AG09319 (cell line): ENCODE measurements at places on chromosomes 4 and X.

DNA sequence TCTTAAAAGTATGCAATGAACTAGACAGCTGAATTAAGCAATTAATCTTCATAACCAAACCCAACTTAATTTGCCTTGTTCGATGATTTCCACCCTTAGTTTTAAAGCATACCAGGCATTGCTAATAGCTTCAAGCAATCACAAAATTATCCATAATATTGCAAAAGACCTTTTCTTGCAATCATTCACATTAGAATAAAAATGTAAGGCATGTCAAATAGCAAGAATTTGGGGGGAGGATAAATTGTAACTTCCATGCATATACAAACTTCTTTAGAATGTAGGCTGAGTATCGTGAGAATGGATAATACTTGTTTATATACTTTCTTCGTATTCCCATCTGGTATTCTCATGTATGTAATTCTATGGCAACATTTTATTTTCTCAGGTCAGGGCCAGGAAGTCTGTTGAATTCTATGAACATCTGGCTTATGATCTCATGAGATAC, 28.7 kb upstream of the BMP2K start:
- DNase-seq: peak; percentile 67

GRCh38 chr4:169229571-169230028, 41.2 kb downstream of the SH3RF1 start:
- peak; percentile 93 for DNase-seq

DNA sequence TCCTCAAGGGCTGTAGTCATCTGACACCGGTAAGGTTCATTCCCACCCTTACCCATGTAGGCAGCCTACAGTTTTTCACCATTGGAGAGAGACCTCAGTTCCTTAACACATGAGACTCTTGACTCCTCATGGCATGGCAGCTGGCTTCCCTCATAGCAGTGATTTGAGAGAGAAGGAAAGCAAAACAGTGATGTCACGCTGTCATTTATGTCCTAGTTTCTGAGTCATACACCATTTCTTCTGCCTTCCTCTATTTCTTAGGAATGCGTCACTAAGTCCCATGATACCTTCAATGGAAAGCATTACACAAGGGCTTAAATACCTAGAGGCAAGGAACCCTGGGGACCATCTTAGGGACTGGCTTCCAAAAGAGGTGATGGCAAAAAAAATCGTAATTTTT, 226.1 kb downstream of the SPCS3 start:
- DNase-seq: no peak

DNA sequence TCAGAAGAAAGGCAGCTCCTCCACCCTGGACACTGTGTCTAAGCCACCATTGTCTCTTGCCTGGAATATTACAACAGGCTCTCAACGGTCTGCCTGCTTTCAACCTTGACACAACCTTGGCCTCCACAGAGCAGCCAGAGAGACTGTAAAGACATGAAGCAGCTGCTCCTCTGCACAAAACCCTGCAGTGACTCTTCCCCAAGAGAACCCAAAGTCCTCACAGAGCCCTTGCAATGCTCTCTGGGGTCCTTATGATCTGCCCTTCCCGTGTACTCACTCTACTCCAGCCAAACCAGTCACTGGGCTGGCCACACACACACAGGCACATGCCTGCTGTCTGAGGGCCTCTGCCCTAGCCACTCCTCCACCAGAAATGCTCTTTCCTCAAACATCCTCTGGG, 75.9 kb upstream of the CPEB2 start:
- DNase-seq: no peak

GRCh38 chr4:40843696-40844095, 93.9 kb downstream of the NSUN7 start:
- DNase-seq: no peak

GRCh38 chrX:6758234-6758633, 223.3 kb upstream of the VCX3A start:
- no peak for DNase-seq

GRCh38 chrX:103783196-103783595, 6.6 kb downstream of the PLP1 start:
- DNase-seq: no peak

DNA sequence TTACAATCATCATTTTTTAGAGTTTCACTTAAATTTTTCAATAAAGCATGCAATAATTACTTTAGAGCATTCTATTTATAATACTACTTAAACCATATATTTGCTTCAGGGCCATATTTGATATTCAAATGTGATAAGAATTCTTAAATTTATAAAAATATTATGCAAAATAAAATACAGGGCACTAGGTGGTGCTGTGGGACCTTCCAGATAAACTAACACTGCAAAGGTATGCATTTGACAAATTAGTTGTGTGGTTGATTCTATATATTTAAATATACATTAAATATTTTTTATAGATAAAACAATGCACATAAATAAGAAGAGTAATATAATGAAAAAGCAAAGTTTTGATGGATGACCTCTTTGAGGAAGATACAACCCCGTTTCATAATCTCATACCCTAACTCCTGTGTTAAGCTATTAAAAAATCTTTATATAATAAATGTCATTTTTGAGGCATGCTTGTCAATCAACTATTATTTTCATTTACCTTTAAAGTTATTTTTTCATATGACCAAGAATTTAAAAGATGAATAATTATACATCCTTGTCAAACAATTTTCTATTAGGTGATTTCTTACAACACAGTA, 128.4 kb downstream of the REELD1 start:
- no peak for DNase-seq

DNA sequence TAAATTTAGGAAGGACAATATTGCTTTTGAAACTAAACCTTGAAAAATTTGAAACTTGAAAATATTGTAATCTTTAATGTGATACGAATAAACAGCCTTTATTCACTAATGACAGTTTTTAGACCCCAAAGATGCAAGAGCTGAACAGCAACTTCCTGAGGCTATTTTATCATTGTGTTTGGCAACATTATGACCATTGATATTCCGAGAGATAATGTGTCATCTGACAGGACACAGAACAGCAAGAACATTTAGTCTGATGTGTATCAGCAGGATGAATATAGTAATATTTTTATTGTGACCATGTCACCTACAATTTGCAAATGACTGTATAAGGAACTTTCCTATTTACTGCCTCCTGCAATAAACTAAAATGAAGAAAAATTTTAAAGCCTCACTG, 316.0 kb downstream of the ADAM29 start:
- DNase-seq: no peak

GRCh38 chr4:79852305-79852730, 220.7 kb downstream of the ANTXR2 start:
- DNase-seq: peak; percentile 72
